ENCODE measurements at places on chromosomes 4 and X.
A peak's percentile ranks its signal among the peaks of the same experiment; 100 is the strongest.

- no peak for DNase-seq
Measured at GRCh38 chrX:108438110-108438623, at the start of gene COL4A6. Gene COL4A6, minus strand, starts transcription at chrX:108438422. Its CDS starts 226 bp downstream, at chrX:108438196.

DNA sequence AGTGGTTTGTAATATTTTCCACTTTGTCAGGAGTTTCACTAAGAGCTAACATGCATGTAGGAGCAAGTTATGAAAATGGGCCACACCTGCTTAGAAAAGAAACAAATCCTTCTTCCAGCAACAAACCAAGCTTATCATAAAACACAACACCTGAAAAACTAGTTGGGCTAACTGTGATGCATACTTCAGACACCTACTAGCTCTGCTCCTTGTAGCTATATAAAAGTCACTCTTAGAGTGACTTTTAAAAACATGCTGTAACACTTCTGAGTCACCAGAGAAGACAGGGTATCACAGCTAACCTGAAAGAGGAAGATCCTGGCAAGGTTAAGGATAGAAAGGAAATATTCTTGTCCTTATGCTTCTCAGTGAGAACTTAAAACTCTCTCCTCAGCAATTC is 3.6 kb upstream of the SLAIN2 start:
- no peak for DNase-seq

DNA sequence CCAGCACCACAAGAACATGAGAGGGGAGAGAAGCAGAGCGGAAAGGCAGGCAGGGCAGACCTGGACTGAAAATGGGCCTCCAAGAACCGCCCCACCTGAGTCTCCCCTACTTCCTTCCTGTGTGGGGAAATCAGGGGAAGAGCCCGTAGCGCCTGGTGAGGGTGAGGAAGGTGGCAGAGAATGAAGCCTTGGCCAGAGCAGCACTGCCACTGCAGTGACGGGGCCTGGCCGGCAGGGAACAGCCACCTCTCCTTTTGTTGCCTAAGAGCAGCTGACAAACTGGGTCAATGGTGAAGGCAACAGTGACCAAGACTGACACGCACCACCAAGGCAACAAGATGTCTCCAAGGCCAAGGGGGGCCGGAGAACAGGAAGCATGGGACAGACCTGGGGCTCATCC is 58.4 kb upstream of the CBR4 start:
- no peak for DNase-seq

DNA sequence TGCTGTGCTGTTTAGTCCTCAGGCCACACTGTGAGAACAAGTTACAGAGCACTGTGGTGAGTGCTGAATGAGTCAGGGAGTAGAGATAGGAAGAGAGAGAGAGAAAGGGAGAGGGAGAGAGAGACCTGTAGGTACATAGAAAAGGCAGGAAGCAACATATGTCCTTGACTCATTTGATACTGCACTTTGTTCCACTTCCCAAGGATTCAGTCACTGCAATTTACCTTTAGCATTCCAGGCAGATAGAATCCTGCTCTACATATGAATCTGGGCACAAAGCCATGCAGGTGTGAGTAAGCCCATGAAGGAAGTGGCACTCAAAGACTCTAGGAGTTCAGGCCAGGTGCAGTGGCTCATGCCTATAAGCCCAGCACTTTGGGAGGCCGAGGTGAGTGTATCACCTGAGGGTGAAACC is 1.0 kb upstream of the DAPP1 start:
- no peak for DNase-seq

DNA sequence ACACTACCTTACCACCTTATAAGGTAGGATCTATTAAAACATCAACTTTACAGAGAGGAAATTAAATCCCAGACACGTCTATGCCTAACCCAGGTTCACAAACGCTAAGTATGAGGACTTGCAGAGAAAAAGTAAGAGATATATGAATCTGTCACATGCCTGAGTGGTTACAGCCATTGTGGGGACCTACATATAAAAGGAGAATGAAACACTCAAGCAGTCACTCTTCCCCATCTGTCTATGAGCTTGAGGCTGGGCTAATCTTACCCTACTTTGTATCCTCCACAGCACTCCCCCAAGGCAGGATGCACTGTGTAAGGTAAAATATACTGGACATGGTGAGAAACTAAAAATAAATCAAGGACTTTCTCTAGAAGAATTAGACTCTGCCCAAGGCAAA is 339.9 kb downstream of the HNRNPD start:
- no peak for DNase-seq

GRCh38 chrX:132539611-132540010 is 50.8 kb upstream of the MBNL3 start:
- no peak for DNase-seq

GRCh38 chr4:155903453-155903852 is at the start of gene TDO2:
Gene TDO2, plus strand, starts transcription at chr4:155903696. Its CDS starts 63 bp downstream, at chr4:155903759.
- no peak for DNase-seq

DNA sequence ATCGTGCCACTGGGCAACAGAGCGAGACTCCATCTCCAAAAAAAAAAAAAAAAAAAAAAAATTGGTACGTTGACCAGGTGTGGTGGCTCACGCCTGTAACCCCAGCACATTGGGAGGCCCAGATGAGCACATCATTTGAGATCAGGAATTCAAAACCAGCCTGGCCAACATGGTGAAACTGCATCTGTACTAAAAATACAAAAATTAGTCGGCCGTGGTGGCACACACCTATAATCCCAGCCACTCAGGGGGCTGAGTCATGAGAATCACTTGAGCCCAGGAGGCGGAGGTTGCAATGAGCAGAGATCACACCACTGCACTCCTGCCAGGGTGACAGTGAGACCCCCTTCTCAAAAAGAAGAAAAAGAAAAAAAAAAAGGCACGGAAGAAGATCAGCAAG is 24.5 kb downstream of the RBMX start:
- DNase-seq, result no peak

GRCh38 chrX:129779086-129779672 is 570 bp upstream of the SASH3 start:
- no peak for DNase-seq

DNA sequence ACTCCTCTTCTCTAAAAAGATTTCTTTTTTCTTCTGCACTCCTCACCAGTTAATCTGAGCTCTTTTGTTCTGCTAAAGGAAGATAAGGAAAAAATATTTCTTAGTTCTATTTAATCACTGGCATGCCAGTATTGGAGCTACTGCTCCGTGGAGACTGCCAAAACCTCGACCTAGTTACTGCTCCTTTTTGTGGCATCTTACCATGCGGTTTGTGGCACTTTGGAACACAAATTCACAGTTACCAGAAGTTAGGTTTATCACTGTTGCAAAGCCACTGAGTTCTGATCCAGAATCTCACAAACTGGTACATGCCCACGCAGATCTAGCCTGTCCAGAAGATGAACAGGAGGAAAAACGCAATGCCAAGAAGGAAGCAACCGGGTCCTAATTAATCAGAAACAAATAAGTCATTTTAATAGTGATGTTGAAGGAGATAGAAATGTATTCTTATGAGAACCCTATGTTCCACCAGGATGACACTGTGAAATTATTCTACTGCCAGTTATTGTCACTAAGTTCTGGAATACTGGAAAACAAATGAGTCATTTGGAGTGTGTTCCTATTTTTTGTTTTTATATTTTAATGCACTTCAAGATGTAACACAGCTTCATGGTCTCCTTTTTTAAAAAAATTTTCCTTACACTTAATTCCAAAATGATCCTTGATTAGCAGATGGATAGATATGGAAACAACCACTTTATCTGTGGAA is 106.7 kb upstream of the GK2 start:
- DNase-seq, result no peak

- peak; percentile 11 for DNase-seq
Measured at GRCh38 chrX:150692831-150693724, at the start of gene MTMR1. Gene MTMR1, plus strand, starts transcription at chrX:150693396. Its CDS starts 135 bp downstream, at chrX:150693531.

GRCh38 chr4:7978489-7978888 is 38.8 kb upstream of the AFAP1 start:
- DNase-seq, result no peak

- no peak for DNase-seq
Measured at GRCh38 chr4:74628852-74629620, 165.3 kb downstream of the BTC start.

DNA sequence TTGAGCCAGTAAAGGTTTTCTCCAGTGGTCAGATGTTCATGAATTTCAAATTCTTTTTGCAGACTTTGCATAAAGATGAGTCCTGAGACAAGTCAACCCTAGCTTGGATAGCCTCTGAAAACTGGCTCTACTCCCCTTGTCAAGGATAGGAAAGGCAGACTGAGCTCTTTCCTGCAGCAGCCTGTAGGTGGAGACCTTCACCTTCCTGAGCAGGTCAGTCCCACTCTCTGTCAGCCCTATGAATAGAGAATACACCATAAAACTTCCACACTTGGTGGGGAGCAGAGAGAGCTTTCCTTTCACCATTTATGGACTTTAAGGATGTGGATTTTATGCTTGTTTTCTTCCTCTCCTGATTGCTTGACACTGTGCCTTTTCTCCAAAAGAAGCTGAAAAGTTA is 41.9 kb downstream of the PCDH19 start:
- peak; percentile 18 for DNase-seq

DNA sequence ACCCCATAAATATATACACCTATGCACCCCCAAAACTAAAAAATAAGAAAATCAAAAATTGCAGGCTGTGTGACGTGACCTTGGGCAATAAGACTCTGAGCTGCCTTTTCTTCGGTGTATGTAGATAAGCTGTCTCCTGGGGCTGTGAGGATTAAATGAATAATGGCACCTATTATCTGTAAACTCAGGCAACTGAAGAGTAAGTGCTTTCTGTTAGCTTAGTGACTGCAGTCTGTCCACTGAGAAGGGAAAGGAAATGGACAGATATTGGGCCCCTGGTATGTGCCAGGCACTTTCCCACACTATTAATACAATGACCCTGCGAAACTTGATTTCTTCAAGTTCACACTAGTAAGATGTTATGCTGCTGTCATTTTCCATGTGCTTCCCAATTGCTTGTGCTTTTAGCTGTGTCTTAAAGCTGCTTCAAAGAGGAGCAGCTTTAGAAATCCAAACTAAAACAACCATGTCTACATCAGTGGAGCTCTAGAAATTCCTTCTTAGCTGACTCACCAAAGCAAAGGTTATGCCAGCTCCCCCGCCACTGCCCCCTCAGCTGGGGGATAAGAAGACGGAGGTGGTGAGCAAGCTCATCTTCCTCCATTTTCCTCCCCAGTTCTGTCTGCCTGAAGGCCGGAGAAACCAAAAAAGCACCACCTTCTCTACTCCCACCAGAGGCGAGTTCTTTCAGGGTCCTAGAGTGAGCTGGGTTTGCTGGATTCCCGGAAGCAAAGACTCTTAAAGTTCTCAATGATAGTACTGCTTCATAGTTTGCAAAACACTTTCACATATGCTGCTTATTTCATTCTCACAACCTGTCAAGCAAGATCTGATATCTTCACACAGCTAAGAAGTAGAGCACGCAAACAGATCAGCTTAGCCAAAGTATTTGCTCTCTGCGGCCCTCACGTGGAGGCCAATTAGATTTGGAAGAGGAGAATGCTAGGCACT is 8.8 kb upstream of the DGAT2L6 start:
- peak; percentile 78 for DNase-seq

DNA sequence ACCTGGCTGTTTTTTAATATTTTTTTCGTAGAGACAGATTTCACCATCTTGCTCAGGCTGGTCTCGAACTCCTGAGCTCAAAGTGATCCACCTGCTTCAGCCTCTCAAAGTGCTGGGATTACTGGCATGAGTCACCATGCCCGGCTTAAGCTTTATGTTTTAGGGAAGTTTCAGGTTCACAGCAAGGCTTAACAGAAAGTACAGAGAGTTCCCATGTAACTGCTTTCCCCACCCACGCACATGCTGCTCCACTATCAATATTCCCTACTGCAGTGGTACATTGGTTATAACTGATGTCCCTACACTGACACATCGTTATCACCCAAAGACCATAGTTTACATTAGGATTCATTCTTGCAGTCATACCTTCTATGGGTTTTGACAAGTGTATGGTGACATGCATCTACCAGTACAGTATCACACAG is 62.7 kb downstream of the PRPS1 start:
- no peak for DNase-seq

GRCh38 chrX:28756647-28757046 is 169.4 kb downstream of the IL1RAPL1 start:
- no peak for DNase-seq

DNA sequence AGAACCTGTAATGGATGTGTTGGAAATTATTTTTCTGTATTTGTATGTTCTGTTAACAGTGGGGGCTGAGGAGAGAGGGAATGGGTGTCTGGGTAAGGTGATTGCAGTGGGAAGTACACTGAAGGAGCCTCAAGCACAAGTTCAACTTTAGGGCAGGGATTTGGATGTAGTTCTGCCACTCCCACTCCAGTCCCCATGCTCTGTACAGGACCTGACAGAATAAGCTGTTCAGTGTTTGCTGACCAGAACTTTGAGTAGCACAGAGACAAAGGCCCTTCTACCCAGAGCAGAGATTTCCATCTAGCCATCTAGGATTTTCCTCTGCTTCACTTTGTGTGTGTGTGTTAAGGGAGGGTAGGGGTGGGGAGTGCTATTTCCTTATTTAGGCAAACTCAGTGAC is 49.2 kb downstream of the VSIG4 start:
- DNase-seq, result no peak

- no peak for DNase-seq
Measured at GRCh38 chr4:1873776-1874175, 2.6 kb downstream of the NSD2 start.

- DNase-seq, result peak; percentile 53
Measured at GRCh38 chr4:187302457-187303150, 578.9 kb upstream of the FAT1 start.

DNA sequence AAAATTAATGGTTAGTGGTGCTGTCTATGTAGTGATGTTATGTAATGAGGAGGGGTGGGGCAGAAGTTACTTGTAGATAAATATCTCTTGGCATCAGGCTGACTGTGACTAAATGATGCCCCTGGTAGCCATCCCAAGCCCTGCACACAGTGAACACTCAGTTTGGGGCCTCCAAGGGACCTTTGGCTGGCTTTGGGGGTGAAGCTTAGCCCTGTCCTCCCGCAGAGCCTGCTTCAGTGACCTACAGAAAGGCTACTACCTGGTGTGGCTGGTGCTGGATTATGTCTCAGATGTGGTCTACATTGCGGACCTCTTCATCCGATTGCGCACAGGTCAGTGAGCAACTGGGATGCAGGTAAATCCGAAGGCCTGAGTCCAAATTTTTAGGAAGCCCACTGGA is 7.8 kb downstream of the CNGA2 start:
- no peak for DNase-seq

DNA sequence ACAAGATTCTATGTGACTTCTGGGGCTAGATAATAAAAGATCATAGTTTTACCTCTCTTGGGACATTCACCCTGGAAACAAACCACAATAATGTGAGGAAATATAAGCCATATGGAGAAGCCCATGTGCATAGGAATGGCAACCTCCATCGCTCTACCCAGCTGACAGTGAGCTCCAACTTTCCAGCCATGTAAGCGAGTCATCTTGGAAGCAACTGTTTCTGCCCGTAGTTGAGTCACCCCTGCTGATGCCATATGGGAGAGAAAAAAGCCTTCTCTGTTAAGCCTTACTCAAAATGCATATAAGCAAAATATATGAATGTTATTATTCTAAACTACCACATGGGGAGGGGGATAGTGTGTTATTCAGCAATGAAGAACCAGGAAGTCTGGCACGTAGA is 31.4 kb upstream of the RELL1 start:
- DNase-seq, result peak; percentile 94

DNA sequence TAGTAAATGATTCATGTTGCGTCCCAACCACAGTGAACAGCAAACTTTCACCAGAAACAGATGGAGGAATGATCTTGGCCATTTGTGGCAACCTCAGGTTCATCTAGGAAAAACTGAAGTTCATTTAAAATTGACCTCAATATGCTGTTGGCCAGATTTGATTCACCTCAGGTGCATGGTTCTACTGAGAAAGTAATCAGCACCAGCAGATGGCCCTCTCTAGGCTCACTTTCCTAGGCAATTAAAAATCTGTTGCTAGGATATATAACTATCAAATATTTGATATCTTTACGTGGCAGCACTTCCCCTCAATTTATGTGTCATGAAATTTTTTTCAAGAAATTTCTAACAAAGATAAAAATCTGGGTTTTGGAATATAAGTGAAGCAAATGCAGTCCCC is 344.7 kb downstream of the GALNTL6 start:
- no peak for DNase-seq

Data from fibroblast of upper back skin (primary cell).